Neuronal stem cell (in vitro differentiated cells): ENCODE measurements at places on chromosomes 11 and 22.

DNA sequence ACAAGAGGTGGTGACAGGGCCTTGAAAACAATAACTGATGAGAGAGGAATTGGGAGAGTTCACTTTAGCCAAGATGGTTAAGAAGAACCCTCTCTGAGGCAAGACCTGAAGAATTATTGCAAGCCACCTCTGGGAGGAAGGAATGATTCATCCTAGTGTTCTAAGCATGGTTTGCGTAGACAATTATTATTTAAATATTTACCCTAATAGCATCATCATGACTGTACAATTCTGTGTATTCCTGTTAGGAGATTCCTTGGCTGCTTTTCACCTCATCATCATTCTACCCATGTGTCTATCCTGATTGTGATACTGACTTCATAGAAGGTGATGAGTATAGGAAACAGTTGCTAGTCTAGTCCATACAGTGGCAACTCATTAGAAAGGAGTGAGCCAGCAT, 264.4 kb downstream of the DDX10 start:
- no peak for DNase-seq

DNA sequence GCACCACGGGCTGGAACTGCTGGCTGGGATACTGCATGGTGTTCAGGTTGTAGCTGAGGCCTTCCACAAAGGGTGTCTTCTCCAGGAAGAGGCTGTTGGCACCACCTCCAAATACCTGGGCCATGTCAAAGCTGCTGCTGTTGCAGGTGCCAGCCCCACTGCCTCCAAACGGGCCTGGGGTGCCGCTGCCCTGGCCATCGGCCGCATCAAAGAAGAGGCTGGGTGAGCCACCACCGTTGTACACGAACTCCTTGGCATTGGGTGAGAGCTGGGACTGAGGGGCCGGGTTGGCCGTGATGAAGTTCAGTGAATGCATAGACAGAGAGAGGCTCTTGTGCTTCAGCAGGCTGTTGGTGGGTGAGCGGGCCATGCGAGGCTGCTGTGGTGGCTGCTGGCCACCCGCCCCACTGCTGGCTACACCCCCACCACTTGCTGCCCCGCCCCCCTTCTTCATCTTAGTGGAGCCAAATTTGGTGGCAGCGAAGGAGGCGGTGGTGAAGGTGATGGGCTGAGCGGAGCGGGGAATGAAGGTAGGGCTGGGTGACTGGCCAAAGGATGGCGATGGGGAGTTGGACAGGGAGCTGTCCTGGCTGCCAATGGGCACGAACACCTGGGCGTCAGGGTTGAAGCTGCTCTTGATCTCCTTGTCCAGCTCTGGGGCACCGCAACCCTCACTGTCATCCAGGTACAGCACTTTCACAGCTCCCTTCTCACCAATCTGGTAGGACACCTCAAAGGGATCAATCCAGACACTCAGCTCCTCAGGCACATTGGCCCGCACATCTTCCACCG, 10.1 kb downstream of the TOB2 start:
- no peak for DNase-seq

DNA sequence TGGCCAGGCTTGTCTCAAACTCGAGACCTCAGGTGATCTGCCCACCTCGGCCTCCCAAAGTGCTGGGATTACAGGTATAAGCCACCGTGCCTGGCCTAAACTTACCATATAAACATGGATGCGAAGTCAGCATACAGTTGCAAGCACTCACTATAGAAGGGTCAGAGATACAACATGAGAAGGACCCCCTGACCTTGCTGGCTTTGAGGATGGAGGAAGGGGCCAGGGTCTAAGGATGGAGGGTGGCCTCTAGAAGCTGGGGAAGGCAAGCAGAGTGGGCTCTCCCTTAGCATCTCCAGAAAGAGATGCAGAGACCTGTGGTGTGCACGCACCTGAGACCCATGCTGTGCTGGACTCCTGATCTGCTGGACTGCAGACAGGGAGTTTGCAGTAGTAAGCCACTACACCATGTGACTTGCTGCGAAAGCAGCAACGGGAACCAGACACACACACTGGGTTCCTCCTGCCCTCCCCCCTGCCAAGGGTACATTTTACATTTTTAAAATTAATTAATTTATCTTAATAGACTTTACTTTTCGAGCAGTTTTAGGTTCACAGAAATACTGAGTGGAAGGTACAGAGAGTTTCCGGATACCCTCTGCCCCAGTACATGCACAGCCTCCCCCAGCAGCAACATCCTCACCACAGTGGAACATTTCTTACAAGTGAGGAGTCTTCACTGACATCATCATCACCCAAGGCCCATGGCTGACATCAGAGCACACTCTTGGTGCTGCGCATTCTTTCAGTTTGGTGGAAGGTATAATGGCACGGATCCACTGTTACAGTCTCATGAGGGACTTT, 170.1 kb upstream of the B3GAT1 start:
- DNase-seq = no peak

DNA sequence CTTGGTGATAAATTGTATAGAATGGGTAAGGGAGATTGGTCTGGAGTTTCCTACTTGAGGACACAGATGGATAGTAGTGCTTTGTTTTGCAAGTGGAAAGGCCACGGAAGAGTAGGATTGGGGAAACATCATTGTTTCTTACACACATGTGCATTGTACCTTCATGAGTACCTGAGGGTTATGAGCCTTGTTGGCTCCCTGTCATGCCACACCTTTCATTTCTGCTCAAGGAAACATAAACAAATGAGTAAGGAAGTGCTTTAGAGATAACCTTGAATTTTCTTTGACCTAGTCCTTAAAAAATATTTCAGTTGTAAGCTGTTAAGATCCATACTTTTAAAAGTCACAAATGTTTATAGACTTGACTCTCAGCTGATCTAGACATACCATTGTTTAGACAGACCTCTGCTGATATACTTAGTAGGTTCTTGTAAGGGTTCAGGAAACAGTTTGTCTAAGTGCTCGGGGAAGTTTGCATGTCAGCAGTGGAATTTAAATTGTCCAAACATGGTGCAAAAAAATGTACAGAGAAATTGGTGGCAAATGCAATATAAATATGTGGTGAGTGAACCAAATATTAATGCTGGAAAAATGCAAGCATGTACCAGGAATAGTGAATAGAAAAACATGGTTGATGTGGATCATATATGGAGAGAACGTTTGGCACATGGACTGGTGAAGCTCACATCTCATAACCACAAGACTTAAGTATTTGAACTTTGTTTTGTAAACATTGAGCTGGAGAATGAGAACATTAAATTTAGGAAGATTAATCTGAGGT, 40.9 kb downstream of the GAS2 start:
- no peak for DNase-seq

DNA sequence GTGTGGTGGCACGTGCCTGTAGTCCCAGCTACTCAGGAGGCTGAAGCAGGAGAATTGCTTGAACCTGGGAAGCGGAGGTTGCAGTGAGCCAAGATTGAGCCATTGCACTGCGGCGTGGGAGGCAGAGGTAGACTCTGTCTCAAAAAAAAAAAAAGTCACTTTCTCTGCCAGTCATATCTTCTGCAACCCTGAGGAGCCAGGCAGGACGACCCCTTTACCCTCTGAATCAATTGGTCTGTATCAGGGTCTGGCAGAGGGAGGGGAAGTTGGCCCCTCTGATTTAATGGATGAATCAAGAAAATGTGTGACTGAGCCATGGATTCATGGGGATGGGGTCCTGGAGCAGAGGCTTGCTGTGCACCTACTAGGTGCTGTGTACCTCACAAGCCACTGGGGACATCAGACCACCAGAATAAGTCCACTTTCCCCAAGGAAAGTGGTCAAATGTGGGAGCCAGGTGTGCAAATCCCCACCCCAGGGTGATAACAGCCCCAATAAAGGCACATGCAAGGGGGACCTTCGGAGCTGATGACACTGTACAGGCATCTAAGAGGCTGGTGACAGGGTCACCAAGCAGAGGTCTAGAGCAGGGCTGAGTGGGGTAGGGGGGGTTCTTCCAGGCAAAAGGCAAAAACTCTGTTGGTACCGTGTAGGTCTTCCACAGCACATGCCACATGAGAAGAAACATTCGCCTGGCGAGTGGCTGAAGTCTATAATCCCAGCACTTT, 29.0 kb downstream of the TXN2 start:
- DNase-seq = no peak

- peak; percentile 36 for DNase-seq
These were observed 15.2 kb downstream of the TMPRSS5 start for GRCh38 chr11:113690619-113691569.

DNA sequence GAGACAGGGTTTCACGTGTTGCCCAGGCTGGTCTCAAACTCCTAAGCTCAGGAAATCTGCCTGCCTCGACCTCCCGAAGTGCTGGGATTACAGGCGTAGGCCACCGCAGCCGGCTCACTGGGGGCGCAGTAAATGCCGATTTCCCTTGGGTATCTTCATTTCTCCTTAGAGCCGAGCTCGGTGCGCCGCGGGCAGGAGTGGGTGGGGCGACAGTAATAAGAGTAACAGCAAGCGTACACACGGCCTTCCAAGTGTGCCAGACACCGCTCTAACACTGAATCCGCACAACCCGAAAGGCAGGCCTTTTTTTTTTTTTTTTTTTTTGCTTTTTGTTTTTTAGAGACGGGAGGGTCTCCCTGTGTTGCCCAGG, 500 bp upstream of the ADSL start:
- no peak for DNase-seq

DNA sequence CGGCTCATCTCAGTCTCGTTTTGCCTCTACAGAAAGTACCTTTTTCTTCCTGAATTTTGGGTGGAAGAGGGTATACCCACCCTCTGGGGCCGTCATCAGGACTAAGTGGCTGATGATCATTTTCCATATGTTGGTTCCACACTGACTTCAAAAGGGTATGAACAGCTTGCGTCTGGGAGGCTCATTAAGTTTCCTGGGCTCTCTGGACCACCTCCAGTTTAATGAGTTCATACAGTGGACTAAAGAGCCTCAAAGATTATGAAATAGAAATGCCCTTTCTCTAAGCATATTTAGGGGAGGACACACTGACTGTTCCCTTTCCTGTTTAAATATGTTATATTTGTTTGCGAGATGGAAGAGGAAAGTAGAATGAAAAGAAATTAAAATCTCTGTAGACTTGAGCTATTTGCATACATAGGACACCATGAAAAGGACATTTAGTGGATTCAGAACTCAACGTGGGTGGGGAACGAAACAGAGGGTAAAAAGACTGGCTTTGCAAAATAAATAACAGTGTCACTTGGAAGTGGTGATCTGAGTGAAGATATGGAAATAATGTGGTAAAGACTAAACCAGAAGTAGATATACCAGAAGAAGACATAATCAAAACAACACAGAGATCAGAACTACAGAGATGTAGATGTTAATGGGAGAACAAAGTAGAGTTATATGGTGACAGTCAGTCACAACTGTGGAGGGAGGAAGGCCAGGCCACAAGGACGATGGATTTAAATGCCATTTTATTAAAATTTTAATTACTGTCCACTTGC, 18.7 kb downstream of the LDLRAD3 start:
- no peak for DNase-seq

- DNase-seq = no peak
These were observed 122.3 kb downstream of the KCNQ1 start for GRCh38 chr11:2567026-2567671.

DNA sequence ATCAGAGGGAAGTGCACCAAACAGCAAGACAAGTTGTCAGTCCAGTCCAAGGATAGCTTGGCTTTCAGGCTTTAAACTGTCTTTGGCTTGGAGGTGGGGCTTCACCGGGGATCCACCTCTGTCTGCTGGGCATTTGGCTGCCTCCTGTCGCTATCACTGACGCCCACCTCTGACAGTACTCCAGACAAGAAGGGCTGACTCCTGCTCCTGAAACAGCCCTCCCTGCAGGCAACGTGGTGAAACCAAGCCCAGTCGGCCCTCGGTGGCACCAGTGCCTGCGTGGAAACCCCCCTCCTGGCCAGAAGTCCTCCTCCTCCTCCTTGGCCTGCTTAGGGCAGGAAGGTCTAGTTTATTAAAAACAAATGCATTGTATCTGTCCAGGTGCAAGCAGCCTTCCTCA, 16.9 kb downstream of the DHCR7 start:
- no peak for DNase-seq

DNA sequence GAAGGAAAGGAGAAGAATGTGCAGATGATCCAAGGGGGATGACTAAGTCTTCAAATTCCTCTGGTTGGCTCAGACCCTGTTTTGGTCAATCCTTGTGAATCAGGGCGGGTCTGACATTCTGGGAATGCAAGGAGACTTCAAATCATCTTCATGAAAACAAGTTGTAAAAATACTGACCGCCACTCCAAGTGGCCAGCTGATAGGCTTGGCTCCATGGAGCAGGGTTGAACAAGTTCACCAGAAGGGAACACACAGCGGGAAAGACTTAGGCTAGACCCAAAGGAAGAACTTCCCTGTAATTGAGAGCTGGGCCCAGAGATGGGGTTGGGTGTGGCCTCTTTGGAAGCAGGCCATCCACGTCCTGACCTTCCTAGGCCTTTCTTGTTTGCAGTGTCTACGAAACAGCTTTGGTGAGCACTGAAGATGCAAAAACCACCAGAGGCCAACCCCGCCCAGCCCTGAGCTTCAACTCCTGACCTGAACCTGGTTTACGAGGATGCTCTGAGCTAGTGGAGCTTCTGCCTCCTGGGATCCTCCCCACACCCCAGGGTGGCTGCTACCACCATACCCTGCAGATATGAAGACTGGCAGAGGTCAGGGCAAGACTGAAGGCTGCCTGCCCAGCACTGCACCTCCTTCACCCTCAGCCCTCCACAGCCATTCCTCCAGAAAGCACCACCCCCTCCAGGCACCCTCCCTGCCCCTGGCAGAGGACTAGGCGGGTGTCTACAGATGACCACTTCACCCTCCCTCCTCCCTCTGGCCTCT, 26.1 kb downstream of the GDPD5 start:
- no peak for DNase-seq

DNA sequence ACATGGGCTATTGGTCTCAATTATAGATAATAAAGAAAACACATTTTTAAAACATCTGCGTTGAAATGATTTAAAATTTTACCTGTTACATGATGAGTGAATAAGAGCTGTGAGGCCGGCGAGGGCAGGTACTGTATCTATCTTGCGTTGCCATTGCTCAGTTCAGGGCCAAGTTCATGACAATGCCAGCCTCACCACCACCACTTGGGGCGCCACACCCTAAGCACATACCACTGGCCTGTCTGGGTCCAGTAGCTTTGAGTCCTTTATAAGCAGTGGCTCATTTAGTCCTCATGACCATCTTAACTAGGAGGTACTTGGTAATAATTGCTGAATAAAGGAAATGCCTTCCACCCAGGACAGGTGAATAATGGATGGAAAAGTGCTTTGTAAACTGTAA, 14.5 kb upstream of the MB start:
- DNase-seq = no peak

GRCh38 chr11:101497291-101497690, 86.5 kb downstream of the TRPC6 start:
- DNase-seq = no peak

DNA sequence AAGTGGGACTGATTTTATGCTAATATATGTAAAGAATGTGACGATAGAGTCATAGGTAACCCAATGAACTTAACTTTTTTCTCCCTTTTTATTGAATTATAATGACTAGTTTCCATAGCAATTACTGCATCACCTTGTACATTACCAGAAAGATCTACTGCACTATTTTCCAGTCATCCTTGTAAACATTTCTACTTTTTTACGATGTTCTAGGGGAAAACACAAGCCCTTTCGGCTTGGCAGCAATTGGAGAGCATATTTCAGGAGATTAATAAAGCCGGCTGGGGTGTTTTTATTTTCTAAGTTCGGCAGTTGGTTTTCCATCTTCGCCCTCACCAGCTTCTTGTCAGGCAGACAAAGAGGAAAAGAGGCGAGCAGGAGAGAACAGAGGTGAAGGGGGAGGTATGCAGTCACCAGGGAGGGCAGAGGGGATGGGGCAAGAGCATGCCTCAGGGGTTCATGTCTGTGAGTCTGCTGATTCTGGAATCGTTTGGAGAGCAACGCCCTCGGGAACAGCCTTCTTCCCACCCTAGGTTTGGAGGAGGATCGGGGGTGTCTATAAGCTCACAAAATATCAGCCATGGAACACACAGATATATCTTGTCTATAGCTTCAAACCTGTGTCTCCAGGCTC, 476.4 kb downstream of the MIAT start:
- DNase-seq = no peak
